ENCODE measurements at places on chromosomes 6 and 20.

GRCh38 chr6:22017766-22018165, 279.1 kb downstream of the PRL start:
- no peak for DNase-seq

DNA sequence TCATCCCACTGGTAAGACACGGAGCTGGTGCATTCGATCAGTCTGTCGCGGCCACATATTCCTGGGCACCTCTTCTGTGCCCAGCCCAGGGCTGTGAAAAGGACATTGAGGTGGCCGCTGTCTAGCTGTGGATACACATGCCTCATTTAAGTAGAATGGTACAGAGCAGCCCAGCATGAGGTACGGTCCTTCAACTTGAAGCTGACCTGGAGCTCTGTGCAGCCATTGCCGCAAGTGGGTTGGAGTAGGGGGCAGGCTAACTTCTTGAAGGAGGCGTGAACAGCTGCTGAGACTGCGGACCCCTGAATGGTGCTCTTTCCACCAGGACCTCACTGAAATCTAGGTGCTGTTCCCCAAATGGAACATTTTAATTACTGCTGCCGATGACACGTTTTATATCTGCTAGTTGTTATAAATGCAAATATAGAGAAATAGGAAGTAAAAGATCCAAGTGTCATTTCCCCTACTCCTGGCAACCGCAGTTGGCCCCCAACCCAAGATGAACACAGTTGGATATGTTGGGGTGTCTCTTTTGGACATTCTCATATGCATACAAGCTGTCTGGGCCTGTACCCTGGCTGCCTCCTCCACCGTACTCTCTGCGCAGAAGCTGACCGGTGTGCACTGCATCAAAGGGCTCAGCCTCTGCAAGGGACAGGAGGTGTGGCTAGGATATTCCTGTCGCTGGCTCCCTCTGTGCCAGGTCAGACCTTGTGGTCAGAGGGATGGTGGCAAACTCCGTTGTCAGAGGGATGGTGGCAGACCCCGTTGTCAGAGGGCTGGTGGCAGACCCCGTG, 86.1 kb downstream of the CDC5L start:
- no peak for DNase-seq

GRCh38 chr6:29734046-29735018, 11.1 kb downstream of the HLA-F start:
- DNase-seq: no peak

DNA sequence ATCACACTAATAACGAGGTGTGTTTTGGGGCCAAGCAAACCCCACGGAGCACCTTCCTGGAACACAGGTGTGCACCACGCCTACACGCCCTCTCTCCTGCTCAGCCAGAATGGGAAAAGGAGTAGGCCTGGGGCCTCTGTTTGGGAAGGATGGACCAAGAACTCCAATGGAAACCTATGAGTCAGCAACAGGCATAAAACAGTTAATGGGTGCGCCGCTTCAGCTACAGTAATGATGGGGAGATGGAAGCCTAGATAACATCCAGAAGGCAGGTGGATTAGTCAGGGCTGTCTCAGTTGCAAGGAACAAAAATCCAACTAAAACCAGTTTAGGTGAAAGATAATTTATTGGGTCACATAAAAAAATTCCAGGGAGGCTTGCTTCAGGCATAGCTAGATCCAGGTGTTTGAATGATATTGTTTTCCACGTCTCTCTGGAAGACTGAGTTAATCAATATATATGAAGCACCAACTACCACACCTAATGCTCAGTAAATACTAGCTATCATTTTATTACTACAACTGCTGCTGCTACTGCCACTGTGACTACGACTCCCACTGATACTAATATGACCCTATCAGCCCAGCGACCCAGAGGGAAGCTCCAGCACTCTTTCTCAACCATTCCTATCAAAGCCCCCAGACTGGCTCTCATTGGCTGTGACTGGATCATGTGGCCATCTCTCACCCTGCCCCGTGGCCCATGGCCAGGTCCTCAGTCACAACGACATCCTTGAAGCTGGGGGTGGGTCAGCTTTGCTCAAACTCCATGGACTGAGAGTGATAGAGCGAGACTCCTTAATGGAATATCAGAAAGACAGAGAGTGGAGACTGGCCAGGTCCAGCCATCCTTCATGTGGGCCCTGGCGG, 155.2 kb upstream of the PTPN1 start:
- no peak for DNase-seq

DNA sequence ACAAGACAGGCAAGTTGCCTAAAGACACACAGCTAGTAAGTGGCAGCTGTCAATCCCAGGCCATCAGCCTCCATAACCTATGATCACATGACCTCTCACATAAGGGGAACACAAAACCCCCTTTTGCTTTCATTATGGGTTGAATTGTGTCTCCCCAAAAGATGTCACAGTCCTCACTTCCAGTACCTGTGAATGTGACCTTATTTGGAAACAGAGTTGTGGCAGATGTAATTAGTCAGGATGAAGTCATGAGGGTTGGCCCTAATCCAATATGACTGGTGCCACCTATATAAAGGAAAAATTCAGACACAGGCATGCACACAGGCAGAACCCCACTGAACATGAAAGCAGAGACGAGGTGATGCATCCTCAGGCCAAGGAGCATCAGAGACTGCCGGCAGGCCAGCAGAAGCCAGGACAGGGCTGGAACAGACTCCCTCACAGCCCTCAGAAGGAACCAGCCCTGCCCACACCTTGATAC, 33.6 kb downstream of the GFOD1 start:
- DNase-seq: no peak

GRCh38 chr20:8664778-8665177, 404.1 kb upstream of the PLCB4 start:
- no peak for DNase-seq

GRCh38 chr6:155770856-155771255, 315.2 kb upstream of the NOX3 start:
- no peak for DNase-seq

DNA sequence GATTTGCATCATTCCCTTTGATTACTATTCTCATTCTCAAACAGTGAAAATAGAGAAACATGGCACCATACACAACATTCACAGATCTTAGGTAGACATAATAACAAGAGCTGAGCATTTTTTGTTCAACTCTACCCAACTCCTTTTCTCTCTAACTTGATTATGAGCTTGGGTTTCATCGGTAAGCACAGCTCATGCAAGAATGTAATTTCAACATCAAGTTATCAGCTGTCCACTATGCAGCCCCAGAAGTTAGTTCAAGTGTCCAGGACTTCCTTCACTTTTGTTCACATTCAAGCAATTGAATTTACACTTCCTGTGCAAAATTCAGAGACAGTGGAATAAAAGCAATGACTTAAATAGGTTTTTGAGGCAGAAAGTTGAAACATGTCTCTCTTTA, 297.7 kb upstream of the SASH1 start:
- no peak for DNase-seq

- DNase-seq: no peak
These were observed 47.7 kb upstream of the SMOC2 start for GRCh38 chr6:168393126-168393870.
